ENCODE measurements at places on chromosomes 12 and 14.

GRCh38 chr12:58761308-58761707 lies 159.0 kb downstream of the LRIG3 start:
- DNase-seq = no peak

DNA sequence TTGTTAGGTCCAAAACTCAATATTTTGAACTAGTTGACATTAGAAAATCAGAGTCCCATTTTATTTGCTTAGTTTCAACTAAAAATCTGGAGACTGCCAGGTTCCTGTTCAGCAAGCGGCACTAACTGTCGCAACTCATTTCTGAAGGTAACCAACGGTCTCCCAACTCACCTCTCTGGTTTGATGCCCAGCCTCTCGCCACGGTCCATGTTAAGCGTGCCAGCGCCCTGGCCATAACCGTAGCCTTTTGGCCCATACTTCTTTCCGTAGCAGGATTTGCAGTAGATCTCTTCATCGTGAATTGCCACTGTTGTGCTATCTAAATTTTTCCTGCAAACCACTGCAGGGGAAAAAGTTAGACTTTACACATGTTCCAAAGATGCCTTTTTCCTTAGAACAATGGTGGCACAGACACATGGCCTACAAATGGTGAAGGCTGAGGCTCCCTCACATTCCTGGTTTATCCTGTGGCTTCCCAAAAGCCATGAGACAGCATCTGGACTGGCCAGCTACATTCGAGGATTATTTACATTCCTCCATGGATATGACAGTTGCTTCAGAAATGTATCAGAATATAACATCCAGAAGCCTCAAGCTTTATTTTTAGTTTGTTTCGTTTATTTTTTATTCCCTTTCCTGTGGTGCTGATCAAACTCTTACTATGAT lies 15.7 kb downstream of the CSRP2 start:
- no peak for DNase-seq

- no peak for DNase-seq
Measured at GRCh38 chr12:38771871-38772270, 133.5 kb downstream of the CPNE8 start.

GRCh38 chr12:462936-463705 lies 3.4 kb downstream of the B4GALNT3 start:
- no peak for DNase-seq

DNA sequence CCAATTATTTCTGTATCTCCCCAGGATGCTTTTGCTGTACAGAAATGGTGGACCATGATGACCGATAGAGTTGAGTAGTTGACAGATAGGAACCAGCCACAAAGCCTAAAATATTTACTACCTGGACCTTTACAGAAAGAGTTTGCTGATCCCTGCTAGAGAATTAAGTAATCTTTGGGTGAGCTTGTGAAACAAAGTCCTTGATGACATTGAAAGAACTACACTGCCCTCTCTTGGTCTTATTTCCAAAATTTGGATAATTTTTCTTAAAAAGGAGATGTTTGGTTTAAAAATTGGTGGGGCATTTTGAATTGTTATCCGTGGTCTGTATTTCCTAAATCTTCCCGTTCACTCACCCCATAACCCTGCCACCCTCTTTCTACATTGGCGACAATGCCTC lies 13.7 kb upstream of the TCTN1 start:
- DNase-seq = peak; percentile 48

DNA sequence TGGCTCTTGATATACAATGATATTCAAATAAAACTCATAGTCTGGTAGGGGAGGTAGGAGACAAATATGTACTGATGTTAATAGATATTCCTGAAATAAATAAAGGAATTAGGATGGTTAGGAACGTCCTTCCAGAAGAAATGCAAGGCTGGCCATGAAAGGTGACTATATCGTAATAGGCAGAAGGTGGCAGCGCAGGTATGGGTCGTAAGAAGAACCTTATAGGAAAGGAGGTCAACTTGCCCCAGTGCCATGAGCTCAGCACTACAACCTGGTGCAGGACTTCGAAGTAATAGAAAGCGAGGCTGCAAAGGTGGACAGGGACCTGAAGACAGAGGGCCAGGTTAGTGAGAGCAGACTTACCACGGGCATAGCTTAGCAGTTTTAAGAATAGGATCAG lies 55.3 kb upstream of the FGD4 start:
- DNase-seq = no peak

DNA sequence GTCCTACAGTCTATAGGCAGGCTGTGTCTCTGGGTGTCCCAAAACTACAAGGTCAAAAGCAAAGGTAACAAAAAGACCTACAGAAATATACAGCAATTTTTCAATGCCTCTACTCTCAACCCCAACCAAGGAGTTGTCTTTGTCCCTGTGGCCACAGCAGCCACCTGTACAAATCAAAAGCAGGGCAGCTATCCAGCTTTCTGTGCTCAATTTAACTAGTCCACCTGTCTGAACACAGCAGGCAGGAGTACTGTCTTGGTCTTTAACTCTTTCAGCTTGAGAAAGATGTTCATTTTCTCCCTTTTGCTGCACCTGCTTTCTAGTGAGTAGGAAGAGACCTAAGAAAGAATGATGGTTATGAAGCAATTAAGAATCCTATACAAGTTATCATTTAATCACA lies 19.7 kb downstream of the GDF11 start:
- no peak for DNase-seq

DNA sequence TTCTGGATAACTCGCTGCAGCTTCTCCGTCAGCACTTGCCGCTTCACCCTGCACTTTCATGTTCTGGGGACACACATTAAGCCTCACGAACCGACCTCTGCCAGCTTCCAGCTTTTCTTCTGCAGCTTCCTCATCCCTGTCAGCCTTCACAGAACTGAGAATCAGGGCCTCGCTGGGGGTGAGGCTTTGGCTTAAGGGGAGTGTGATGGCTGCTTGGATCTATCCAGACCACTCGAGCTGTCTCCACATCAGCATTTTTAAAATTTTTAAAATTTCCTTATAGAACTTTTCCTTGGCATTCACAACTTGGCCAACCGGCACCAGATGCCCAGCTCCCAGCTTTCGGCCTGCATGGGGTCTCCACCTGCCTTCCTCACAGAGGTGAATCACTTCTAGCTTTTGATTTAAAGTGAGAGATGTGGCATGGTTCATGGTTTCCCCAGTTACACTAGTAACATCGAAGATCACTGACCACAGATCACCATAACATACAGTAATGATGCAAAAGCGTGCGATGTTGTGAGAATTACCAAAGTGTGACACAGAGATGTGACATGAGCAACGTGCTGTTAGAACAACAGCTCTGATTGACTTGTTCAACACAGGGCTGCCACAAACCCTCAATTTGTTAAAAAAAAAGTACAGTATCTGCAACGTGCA lies 139.1 kb upstream of the C14orf180 start:
- no peak for DNase-seq

GRCh38 chr12:9870286-9870866 lies 1.2 kb upstream of the CLEC2B start:
- DNase-seq = no peak
